GM23338 (cell line): ENCODE measurements at places on chromosomes 16 and 17.

GRCh38 chr17:48625495-48626244 lies 488 bp downstream of the HOXB9 start:
- DNase-seq, result peak; percentile 66

DNA sequence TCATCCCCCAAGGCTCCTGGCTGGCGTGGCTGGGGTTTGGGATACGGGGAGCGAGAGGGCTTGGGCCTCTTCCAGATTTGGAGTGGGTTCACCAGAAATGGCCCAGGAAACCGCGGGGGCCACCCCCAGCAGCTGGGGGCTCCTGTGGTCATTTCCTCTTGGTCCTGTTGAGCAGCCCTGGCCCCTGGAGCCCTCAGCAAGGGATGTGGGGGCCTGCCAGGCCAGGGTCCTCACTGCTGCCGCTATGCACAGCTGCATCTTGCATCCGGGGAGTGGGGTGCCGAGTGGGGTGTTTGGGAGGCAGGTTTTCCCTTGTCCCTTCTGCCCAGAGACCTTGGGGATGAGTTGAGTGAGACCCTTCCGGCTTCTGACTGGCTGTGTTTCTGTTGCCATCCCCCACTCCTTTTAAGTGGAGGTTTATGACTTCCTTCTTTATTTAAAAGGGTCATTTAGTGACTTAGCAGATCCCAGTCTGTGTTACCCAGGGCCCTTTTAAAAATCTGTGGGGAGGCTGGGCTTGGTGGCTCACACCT lies 319.8 kb downstream of the SEC14L1 start:
- no peak for DNase-seq

DNA sequence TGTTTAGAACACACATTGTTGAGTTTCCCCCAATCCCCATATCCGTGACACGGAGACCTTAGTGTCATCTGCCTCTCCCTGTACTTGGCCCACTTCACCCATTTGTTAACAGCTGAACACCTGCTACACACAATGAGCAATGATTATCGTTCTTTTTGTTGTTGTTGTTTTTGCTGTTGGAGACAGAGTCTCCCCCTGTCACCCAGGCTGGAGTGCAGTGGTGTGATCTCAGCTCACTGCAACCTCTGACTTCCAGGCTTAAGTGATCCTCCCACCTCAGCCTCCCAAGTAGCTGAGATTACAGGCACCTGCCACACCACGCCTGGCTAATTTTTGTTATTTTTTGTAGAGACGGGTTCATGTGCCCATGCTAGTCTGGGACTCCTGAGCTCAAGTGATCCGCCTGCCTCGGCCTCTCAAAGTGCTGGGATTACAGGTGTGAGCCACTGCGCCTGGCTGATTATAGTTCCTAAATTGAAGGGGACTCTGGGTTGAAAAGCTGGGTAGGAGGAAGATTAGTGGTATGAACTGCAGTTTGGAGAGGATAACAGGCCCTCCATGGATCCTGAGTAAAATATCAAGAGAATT lies 21.6 kb downstream of the NDE1 start:
- DNase-seq, result no peak

DNA sequence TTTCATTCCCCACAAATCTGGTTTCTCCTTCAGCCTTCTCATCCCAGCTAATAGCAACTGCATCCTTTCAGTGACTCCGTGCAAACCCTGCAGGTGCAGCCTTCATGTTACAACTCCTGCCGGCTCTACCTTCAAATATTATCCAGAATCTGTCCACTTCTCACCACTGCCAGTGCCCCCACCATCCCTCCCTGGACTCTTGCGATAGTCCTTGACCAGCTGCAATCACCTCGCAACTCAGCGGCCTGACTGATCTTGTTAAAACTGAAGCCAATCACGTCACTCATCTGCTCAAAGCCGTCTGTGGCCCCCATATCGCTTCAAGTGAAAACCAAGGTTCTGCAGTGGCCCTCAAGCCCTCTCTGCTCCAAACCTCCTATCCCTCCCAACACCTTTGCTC lies 42.8 kb upstream of the KIFC3 start:
- DNase-seq, result no peak

DNA sequence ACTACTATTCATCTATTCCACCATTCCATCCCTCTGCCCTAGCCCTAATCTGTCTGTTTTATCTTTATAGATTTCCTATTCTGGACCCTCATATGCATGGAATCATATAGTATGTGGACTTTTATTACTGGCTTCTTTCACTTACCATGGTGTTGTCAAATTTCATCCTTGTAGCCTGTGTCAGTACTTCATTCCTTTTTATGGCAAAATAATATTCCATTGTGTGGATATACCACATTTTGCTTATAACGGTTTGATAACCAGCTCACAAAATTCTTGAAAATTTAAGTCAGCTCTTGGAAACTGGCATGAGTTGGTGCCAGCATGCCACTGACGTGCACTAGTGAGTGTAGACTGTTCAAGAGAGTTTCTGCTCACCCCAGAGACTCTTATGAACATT lies 30.3 kb upstream of the MRC2 start:
- DNase-seq, result no peak

DNA sequence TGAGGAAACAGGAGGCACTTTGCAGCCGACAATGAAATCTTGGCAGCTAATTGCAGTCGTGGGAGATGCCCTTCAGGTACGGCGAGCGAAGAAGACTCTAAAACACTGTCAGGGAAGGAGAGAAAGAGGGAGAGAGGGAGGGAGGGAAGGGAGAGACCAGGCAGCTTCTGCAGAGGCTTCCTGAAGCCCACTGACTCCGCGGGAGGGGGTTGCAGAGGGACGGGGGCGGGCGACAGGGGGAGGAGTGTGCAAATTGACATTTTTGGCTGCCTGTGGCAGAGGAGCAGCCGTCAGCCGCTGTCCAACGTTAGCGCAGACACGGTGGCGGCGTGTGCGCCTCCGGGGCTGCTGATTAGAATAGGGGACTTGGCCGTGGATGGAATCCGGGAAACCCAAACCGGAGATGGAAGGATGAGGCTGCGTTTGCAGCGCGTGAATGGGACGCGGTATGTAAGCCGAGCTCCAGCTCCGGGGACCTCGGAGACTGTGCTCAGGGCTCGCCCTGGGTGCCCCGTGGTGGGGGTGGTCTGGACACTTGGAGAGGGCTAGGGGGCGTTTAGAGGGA lies 849.1 kb upstream of the RBFOX1 start:
- DNase-seq, result peak; percentile 68

GRCh38 chr17:83175119-83175821 lies 95.9 kb downstream of the METRNL start:
- no peak for DNase-seq

- no peak for DNase-seq
These were observed 3.4 kb downstream of the TERF2 start for GRCh38 chr16:69382421-69382820.

GRCh38 chr16:57392694-57393093 lies 11.9 kb upstream of the CCL17 start:
- no peak for DNase-seq

- no peak for DNase-seq
These were observed 7.8 kb downstream of the PIGS start for GRCh38 chr17:28563475-28563874.

- DNase-seq, result no peak
These were observed 304.4 kb downstream of the HS3ST3B1 start for GRCh38 chr17:14605267-14605599.

DNA sequence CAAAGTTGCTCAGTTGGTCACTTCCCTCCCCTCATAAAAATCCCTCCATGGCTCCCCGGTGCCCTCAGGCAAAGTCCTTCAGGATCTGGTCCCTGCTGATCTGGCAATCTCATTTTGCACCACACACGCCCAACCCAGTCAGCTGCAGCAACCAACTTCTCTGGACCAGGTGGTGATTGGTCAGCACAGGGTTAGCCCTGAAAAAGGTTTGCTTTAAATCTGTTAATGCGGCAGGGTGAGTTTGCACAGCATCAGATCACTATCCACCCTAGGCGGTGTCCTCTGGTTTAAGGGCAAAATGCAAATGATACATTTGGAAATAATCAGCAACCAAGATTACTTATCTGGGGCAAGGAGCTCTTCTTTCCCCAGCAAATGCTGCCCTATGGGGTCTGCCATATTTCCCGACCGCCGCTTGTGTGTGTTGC lies 42.9 kb upstream of the TNRC6C start:
- no peak for DNase-seq

DNA sequence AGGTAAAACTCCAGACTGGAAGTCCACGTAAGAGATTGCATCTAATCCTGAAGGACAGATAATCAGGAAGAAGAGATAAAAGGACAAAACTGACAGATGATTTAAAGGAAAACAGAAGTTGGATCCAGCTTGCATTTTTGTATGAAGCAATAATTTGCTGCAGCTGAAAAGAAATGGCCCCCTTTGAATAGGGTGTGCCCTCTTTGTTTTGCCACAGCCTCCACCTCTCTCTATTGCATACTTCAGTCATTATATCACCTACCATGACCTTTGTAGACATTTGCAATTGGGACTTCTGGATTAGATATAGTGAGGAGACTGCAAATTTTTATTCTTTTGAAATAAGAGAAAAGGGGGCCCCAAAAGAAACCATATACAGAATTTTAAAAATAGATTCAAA lies 8.1 kb downstream of the NOG start:
- DNase-seq, result no peak

- DNase-seq, result no peak
These were observed 7.4 kb upstream of the HSD17B2 start for GRCh38 chr16:82027629-82028064.

DNA sequence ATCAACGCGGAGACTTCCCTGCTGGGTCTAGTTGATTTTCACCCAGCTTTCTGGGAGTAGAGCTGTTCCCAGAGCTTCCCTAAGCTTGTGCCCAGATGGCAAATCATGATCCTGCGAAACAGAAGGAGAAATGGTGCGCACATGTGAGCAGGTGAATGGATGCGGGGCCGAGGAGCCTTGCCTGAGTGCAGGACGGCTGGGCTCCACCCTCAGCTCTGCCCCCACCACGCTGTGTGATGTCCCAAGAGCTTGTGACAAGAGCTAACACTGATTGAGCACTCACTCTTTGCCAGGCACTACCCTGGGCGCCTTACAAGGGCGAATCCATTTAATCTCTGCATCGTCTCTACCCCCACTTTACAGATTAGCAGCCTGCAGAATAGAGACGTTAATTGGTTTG lies 162.7 kb upstream of the RPL38 start:
- DNase-seq, result no peak

DNA sequence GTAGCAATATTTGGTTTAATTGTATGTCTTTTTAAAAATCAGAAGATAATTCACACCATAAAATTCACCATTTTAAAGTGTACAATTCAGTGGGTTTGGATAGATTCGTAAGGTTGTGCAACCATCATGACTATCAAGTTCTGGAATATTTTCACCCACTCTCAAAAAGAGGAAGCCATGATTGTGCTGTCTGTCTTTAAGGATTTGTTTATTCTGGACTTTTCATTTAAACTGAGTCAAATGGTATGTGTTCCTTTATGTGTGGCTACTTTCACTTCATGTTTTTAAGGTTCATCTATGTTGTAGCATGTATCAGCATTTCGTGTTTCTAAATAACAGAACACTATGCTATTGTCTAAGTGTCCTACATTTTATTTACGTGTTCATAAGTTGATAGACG lies 68.1 kb upstream of the CPHXL start:
- no peak for DNase-seq
